ENCODE measurements at places on chromosomes 16 and 17.

- DNase-seq, result no peak
Observed at GRCh38 chr17:72034000-72034399, 86.8 kb upstream of the SOX9 start.

DNA sequence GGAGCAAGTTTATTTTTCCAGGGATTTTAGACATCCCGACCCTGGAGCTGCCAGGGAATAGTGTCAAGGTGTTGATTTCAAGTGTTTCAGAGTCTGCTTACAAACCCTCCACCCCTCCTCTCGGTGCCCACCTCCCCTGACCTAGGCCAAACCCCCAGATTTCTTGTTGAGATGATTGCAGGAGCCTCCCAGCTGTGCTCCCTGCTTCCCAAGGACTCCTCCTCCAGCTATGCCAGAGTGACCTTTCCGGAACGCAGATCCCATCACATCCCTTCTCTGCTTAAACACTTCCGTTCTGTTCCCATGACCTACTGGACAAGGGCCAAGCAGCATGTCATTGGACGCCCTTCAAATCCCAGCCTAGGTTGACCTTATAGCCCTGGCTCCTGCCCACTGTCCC, 23.7 kb upstream of the CDH1 start:
- DNase-seq, result no peak

DNA sequence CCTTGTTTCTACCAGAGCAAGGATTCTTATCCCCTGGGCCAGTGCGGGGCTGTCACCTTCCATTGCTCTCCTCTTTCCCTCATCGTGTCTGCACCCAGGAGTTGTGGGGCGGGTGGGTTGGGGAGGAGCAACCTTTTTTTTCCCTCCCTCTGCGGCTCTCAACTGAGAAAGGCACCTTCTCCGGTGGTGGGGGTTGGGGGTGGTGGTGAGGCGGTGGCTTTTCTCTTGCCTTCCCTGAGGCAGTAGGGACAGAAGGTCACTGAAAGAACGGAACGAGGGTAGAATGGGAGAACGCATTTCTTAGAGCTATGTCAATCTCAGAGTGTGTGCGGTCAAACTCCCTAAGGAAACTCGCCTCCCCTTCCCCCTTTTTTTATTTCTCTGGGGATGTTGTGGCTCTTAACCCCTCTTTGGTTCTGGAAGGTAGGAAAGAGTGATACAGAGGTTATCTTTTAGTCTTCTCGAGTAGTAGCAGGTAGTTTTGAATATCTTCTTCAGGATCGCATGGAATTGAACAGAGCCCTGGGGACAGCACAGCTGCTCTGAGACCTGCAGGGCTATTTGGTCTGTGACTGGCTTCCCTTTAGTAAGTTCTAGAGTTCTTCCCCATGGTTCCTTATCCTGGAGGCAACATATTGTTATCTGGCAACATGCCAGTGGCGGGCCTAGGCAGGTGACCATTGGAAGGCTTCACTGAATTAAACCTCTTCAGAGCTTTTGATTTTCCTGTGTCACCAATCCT, 994 bp downstream of the CLTC start:
- peak; percentile 18 for DNase-seq

DNA sequence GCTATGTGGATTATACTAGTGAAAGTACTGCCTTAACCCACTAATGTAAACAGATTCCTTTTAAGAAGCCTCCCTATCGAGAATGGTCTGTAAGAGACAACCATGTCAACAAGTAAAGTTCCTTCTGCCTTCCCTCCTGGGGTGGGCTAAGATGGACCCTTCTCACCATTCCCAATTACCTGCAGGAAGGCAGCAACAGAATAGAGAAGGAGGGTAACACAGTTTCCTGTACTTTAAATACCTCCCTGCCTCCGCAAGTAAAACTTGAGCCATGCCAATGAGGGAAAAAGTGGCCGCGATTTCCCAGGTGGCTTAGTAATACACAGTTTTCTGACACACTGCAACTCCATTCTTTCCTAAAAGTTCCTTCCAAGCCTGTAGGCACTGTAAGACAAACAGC, 45.2 kb downstream of the TOX3 start:
- no peak for DNase-seq

GRCh38 chr16:49846800-49847199, 9.1 kb downstream of the ZNF423 start:
- no peak for DNase-seq

GRCh38 chr17:78357177-78357586, 2.7 kb downstream of the SOCS3 start:
- DNase-seq, result no peak

- no peak for DNase-seq
Observed at GRCh38 chr17:44212507-44213402, 6.7 kb downstream of the UBTF start.

DNA sequence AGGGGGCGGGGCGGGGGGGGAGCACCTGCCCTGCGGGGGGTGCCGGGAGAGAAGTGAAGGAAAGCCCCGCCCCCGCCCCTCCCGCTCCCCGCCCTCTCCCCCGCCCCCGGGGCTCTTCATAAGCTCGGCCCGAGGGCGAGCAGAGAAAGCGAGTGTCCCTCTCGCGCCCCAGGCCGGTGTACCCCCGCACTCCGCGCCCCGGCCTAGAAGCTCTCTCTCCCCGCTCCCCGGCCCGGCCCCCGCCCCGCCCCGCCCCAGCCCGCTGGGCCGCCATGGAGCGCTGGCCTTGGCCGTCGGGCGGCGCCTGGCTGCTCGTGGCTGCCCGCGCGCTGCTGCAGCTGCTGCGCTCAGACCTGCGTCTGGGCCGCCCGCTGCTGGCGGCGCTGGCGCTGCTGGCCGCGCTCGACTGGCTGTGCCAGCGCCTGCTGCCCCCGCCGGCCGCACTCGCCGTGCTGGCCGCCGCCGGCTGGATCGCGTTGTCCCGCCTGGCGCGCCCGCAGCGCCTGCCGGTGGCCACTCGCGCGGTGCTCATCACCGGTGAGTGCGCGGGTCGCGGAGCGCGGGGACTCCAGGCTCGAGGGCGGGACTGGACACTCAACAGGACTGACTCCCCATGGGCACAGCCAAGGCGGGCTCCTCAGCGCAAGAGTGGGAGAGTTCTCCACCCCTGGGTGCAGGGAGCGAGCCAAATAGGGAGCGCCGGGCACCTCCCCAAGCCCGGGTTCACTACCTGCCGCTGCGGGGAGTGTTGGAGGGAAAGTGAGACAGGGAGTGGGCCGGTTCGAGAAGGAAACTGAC, at the start of gene HSD11B2:
Gene HSD11B2, plus strand, starts transcription at position 145 of the 798 bp plus-strand sequence. Its CDS starts 128 bp downstream, at position 273.
- no peak for DNase-seq

DNA sequence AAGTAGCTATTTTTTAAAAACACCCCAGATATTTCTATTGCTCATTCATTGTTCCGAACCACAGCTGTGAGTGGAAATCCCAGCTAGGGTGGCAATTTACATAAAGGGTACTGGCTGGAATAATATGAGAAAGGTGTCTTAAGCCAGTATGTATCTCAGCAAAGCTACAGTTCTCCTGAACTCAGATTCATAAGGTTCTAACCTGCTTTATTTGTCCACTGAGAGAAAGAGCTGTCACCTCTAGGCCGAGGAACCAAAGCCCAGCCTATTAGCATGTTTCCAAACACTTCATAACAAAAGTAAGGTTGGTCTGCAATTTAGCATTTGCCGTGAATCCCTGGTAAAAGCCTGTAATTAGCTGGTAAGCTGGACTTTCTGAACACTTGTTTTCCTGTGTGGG, 57.0 kb upstream of the CLEC19A start:
- no peak for DNase-seq

DNA sequence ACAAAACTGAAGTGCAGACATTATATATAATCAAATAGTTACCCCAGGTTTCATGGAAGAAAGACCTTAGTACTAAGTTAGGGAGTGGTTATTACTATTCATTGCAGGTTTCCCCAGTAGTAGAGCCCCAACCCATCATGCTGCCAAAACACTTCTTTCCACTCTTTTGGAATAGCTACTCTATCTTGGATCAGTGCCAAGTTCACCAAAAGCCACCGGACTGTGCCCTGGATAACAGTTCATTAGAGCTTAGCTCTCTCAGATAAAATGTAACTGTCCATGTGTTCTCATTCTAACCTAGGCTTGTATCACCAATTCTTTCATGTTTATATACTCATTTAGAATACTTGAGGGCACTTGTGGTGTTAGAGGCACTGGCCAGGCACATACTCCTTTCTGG, 540.1 kb upstream of the C16orf82 start:
- DNase-seq, result no peak

DNA sequence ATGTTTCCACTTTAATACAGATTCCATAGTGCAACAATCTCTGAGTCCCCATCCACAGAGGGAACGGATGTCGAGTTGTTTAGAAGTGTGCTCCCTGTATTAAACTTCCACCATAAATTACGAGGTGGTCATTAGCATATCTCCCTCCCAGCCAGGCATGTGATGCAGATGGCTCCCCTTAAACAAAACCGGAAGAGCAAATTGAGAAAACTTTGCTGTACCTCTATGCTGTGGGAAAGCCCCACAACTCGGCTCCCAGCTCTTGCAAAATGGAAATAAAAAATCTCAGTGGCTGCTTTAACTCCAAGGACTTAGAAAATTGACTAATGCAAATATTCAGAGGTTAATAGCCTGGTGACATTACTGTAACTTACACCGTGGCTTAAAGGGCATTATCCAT, 290.9 kb downstream of the MAF start:
- no peak for DNase-seq

DNA sequence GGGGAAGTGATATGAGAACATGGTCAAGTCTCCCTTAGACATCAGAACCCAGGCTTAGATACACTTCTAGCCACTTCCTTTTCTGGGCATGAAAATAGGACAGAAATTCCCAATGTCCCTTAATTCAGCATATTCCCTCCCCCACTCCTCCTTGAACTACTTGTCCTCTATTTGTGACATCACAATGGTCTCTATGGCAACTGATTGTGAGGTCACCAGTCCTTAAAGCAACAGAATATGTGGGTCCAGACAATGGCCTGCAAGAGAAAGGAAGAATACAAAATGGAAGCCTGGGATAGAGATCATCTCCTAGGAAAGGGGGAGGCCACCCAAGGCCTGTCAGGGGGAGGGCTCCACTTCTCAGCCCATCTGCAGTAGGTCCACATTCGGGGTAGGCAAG, 6.7 kb upstream of the SEZ6 start:
- no peak for DNase-seq

GRCh38 chr16:59044616-59045015, 310.5 kb upstream of the GOT2 start:
- no peak for DNase-seq

DNA sequence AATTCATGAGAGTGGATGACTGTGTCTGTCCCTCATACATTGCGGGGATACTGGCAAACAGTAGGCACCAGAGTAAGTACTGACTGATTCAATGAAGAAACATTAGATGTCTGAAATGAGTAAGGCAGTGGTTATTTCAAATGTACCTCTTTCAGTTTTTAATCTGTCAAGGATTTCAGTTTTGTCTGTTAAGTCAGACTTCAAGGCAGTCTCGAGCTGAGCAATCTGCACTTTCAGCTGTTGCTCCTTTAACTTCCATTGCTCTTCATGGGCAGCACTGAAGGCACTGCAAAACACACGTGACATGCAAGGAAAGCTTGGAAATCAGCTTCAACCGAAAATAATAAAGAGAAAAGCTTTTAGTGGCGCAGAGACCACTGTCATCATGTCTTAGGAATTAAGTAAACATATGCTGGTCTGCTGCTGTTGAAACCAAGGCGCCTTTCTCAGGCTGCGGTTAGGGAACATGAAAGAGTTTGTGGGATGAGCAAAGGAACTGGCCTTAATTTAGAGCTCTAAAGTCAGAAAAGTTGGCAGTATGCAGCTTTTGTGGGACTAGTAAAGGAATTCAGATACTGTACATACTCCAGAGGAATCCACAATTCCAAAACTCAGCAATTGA, 38.8 kb downstream of the RPGRIP1L start:
- DNase-seq, result no peak

GRCh38 chr16:47600376-47600775, 139.2 kb downstream of the PHKB start:
- no peak for DNase-seq

DNA sequence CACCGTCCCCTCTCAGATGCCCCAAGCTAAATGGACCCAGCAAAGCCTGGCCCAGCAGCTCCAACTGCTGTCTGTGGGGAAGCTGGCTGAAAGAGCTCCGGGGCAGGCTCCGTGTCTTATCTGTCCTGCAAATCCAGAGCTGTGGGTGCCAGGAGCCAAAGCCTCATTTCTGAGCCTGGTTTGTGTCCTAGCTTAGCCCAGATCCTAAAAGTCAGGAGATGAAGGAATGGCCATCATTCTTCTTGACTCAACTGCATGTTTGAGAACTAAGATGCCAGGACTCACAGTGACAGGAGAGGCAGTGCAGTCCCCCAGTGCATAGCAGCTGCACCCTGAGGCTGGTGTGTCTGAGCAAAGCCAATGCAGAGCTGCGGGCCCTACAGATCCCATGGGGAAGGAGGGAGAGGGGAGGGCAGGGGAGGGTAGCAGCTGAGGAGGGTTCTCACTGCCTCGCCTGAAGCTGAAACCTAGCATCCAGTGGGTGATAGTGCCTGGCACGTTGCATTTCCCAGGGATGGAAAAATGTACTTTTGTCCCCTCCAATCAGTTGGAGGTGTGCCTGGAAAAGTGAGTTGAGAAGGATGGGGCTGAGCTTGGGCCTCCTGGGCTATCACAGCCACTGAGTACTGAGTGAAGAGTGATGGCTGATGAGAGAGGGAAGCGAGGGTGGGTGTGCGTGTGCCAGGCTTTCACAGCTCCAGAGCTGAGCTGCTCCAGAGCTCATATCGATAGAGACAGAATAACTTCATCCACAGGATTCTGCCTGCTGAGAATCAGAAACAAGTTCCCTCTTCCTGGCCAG, 24.5 kb upstream of the CD300E start:
- no peak for DNase-seq

DNA sequence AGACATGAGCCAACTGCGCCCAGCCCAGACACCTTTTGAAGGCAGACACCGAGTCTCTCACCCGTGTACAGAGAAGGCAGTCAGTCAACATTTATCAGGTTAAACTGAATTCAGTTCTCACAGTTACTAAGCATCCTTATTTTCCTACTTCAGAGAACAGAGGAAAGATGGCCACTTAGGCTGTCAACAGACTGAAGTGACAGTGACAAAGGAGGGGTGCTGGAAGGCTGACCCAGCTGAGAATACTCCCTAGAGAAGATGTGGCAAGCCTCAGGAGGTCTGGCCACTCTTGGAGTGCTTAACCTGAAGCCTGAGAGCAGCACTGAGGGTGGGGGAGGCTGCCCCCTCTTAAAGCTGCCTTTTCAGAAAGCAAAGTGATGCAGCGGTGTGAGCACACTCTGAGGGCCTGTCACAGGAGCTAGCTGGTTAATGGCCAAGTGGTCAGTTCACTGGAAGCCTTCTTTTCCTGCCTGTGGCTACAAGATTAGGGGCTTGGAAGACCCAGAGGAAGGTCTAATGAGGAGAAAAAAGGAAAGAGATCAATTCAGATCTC, 51.0 kb upstream of the SREBF1 start:
- no peak for DNase-seq

DNA sequence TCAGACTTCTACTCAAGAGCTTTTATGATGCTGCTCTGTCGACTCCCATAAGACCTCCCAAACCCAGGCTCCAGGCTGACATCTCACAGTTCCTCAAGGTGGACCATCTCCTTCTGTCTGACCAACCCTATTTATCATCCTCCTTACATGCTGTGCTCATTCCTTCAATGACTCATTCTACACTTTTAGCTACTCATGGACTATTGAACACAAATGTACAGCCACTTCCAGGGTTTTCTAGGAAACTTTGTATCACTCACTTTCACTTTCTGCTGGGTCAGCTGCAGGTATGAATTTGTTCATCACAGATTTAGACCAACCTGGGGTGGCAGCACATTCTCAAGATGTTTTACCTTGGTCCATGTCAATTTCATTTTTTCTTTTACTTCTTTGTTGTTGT, 162.4 kb upstream of the FAM20A start:
- no peak for DNase-seq

Measured in stimulated activated CD4-positive, alpha-beta T cell treated with anti-CD3 and anti-CD28 coated beads, TNF-alpha, amount 100 ng/mL, for 1 hour (primary cell).